ENCODE measurements at places on chromosomes 16 and 17. TPM values are rescaled to one million over a fixed set of nuclear protein-coding genes. Genes with fewer than 3 reads are reported as not detected.
A peak's percentile ranks its signal among the peaks of the same experiment; 100 is the strongest.

- no peaks in the 10 kb centered on the region for H3K4me1 ChIP-seq
- no peak for DNase-seq
- H3K4me3 ChIP-seq = no peak overlapping the region
- no peaks in the 10 kb centered on the region for H3K27me3 ChIP-seq
Observed at GRCh38 chr17:78935419-78936323, 10.5 kb upstream of the TIMP2 start.

GRCh38 chr17:81576621-81577277, 24.6 kb upstream of the FAAP100 start:
- H3K4me3 ChIP-seq = no peak overlapping the region
- DNase-seq = no peak
- H3K27ac ChIP-seq = no peak overlapping the region
- no peaks in the 10 kb centered on the region for H3K27me3 ChIP-seq
- H3K36me3 ChIP-seq = peaks cover 18% of the 10 kb centered on the region

DNA sequence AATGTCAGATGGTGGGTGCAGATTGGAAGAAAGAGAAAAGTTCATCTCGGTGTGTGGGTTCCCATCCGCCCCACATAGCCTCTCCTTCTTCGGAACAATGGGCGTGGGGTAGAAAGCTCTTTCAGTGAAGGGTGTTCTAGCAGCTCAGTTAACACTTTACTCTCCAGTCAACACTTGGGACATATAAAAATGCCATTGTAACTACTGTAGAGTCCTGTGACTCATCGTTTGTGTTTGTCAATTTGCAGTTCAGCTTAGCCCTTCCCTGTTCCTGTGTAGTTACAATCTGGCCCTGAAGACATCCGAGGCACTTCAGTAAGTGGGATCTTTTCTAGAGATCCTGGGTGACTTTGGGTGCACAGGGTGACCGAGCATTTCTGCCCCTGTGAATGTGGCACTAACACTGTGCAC, 11.5 kb upstream of the CLEC18C start:
- peaks cover 58% of the 10 kb centered on the region for H3K36me3 ChIP-seq
- H3K4me1 ChIP-seq = peaks cover 7% of the 10 kb centered on the region
- no peak overlapping the region for H3K27ac ChIP-seq
- no peak overlapping the region for H3K4me3 ChIP-seq
- DNase-seq = no peak
- H3K27me3 ChIP-seq = no peaks in the 10 kb centered on the region

DNA sequence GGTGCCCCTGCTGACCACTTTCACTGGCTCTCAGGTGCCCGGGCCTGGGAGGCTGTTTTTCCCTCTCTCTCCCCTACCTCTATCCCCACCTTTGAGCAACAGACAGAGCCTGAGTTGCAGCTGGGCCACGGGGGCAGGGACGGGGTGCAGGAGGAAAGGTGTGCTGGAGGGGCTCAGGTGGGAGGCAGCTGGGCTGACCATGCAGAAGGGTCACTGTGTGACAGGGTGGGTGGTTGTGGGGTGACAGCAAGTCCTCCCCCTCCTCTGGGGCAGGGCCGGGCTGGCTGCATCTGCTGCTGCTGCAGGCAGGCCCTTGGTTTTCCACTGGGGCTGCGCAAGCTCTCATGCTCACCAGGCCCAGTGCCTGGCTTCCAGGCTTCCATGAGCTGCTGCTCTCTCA, 6.6 kb downstream of the ZNF319 start:
- no peaks in the 10 kb centered on the region for H3K27me3 ChIP-seq
- H3K4me3 ChIP-seq = no peak overlapping the region
- no peak for DNase-seq
- H3K27ac ChIP-seq = no peak overlapping the region
- peaks cover 4% of the 10 kb centered on the region for H3K36me3 ChIP-seq

GRCh38 chr17:72613806-72614292, 478.6 kb downstream of the SLC39A11 start:
- peaks cover 14% of the 10 kb centered on the region for H3K27me3 ChIP-seq
- no peaks in the 10 kb centered on the region for H3K36me3 ChIP-seq
- no peak overlapping the region for H3K4me3 ChIP-seq
- DNase-seq = no peak
- H3K27ac ChIP-seq = no peak overlapping the region
- no peaks in the 10 kb centered on the region for H3K4me1 ChIP-seq

DNA sequence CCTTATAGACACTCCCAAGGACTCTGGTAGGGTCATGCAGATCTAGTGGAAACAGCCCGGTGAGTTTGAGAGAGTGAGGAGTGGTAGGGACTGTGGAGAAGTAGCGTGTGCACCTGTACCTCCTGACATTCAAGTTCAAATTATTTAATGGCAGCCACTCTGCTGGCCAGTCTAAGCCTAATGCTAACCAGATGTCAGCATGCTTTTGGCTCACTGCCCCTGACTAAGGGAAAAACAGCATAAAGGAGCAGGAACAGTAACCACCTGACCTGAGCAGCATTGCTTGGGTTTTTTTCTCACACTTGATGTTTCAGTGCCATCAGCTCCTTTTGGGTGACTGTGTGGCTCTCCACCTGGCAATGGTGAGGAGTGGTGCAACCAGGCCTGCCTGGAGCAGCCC, 23.8 kb upstream of the SLC12A3 start:
- H3K36me3 ChIP-seq = peaks cover 20% of the 10 kb centered on the region
- no peak for DNase-seq
- H3K27ac ChIP-seq = no peak overlapping the region
- H3K4me1 ChIP-seq = no peaks in the 10 kb centered on the region
- no peaks in the 10 kb centered on the region for H3K27me3 ChIP-seq
- H3K4me3 ChIP-seq = no peak overlapping the region

DNA sequence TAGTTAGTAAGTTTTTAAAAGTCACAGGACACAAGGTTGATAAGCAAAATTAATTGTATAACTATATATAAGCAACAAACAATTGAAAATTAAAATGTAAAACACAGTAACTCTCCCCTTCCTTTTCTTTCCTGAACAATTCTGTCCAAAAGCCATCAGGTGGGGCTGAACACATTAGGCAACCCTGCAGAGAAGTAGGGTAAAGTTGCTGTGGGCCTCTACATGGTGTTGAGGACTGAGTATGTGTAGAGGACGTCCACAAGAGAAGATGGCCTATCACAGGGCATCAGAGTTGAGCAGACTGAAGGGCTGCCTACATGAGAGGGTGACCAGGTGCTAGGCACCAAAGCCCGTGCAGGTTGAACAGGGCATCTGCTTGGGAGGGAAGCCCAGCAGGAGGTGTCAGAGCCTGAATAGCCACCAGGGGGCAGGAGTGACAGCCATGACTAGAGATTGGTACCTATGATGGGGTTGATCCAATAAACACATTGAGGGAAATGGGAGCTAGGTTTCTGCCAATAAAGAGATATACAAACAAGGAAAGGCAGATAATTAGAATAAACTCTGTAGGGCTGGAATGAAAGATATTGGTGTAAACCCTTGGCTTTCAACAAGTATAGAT, 415.1 kb downstream of the NPIPA8 start:
- no peak overlapping the region for H3K4me3 ChIP-seq
- H3K27ac ChIP-seq = peak overlapping the region; percentile 7
- H3K27me3 ChIP-seq = no peaks in the 10 kb centered on the region
- peak; percentile 52 for DNase-seq

DNA sequence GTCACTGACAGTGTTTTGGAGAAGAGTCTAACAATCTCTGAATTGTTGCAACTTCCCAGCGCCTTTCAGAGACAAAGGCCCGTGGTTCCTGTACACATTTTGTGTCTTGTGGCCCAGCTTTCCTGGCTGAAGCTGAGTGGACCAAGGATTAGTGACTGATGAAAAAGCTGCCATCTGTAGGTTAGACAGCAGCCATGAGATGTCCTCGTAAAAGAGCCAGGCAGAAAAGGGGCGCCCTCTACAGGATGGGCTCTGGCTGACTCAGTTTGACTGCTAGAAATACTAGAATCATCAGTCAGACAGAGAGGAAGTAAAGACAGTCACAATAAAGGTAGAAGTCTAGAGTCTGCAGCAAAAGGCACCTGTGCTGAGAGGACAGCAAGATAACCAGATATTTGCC, 26.5 kb upstream of the NF1 start:
- no peaks in the 10 kb centered on the region for H3K36me3 ChIP-seq
- H3K27ac ChIP-seq = no peak overlapping the region
- H3K4me3 ChIP-seq = no peak overlapping the region
- no peaks in the 10 kb centered on the region for H3K27me3 ChIP-seq

DNA sequence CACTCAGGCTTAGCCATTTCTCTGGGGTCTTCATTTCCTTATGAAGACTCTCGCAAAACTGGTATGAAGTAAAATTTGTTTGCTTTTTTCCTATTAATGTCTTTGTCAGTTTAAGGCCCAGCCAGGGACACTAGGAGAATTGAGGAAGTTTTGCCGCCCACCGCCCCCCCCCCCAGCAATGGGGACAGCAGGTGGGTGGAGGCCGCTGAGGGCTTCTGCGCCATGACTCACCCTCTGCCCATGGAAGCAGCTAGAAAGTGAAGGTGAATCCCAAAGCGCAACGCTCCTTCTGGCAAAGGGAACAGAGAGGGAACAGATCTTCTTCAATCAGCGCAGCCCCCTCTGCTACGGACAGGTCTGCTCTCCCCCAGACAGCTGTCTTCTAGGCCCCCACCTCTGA, 49.7 kb downstream of the MARF1 start:
- no peak overlapping the region for H3K4me3 ChIP-seq
- no peak for DNase-seq
- no peak overlapping the region for H3K27ac ChIP-seq
- no peaks in the 10 kb centered on the region for H3K27me3 ChIP-seq

DNA sequence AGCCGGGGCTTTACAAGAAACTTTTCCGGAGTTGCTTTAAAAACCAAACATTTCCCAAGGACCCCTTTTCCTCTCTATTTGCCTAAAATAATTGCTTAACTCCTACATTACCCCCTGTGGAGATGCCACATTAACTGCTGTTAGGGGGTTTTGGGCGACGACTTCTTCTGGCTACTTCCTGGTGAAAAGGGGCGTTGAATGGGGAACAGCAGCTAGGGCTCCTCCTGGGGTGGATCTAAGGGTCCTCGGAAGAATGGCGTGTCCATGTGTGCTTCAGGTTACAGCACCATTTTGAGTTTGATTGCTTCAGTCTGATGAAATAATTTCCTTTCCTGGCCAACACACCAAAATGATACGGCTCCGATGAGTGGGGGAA, 22.0 kb downstream of the ABCC1 start:
- DNase-seq = no peak
- H3K27ac ChIP-seq = no peak overlapping the region
- H3K36me3 ChIP-seq = no peaks in the 10 kb centered on the region

DNA sequence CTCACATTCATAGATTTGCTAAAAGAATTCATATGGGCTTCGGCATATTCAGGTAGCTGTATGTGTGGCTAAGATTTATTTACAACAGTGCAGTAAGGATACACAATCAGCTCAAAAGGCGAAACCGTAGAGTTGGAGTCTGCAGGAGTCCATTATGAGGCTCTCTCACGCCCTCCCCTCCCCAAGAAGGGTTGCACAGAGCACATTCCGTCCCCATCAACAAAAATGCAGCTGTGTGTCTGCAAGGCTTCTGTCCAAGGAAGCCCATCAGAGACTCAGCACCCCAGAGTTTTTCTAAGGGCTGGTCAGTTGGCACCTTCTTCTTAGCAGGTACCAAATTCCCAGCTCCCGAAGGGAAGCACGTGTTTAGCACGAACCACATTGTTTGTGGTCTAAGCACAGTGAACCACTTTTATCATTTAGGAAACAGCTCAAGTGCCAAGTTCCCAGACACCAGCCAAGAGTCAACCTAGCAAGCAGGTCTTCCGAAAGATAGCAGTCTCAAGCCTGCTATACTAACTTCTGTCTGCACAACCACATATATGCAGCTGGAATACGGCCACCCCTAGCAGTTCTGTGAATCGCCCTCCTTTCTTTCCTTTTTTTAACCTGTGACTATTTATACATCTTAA, 28.5 kb upstream of the MEAK7 start:
- no peaks in the 10 kb centered on the region for H3K4me1 ChIP-seq
- no peaks in the 10 kb centered on the region for H3K36me3 ChIP-seq
- H3K27me3 ChIP-seq = no peaks in the 10 kb centered on the region

GRCh38 chr16:386641-387156, 4.9 kb upstream of the PGAP6 start:
- no peak overlapping the region for H3K27ac ChIP-seq
- H3K4me1 ChIP-seq = peaks cover 7% of the 10 kb centered on the region
- no peaks in the 10 kb centered on the region for H3K27me3 ChIP-seq
- no peaks in the 10 kb centered on the region for H3K36me3 ChIP-seq
- H3K4me3 ChIP-seq = no peak overlapping the region

- H3K36me3 ChIP-seq = no peaks in the 10 kb centered on the region
- DNase-seq = no peak
- H3K4me1 ChIP-seq = no peaks in the 10 kb centered on the region
- H3K27me3 ChIP-seq = no peaks in the 10 kb centered on the region
- no peak overlapping the region for H3K4me3 ChIP-seq
Observed at GRCh38 chr16:74083541-74083940, 213.1 kb upstream of the PSMD7 start.

DNA sequence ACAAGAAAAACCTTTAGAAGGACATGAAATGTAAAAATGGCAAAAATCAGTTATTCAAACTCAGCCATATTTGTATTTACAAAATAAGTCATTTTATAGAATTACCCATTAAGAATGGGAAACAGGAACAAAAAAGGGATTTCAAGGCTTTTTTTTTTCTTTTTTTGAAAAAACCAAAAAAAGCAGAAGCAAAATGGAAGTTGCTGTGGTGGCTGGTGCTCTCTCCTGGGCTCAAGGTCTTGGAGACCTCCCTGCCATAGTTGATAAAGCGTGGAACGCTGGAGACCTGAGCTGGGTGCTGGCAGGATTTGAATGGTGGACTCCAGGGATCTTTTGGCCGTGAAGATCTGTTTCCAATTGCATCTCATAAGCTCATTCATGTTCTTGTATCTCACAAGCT, 3.1 kb downstream of the PLCG2 start:
- peaks cover 4% of the 10 kb centered on the region for H3K4me1 ChIP-seq
- no peaks in the 10 kb centered on the region for H3K27me3 ChIP-seq
- no peaks in the 10 kb centered on the region for H3K36me3 ChIP-seq

DNA sequence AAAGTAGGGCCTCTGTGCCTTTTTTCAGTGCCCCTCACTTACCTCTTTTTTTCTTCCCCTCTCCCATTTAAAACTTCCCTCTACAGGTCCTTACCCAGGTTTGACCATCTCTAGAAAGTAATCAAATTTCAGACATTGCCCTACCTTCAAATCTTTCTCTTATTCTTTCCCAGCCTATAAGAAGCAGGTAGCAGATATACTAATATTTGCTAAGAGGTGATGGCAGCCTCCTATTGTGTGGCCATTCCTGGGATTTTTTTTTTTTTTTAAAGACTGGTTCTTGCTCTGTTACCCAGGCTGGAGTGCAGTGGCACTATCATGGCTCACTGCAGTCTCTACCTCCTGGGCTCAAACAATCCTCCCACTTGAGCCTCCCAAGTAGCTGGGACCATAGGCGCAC, 111.1 kb upstream of the HAS3 start:
- H3K27ac ChIP-seq = peak overlapping the region; percentile 28
- H3K4me1 ChIP-seq = peaks cover 7% of the 10 kb centered on the region
- no peaks in the 10 kb centered on the region for H3K27me3 ChIP-seq
- no peak overlapping the region for H3K4me3 ChIP-seq

The ICAM2 gene
- total RNA-seq = 17.5 TPM

The METTL26 gene
- total RNA-seq = 26.3 TPM

The NEUROD2 gene
- total RNA-seq = not detected

The TANGO6 gene
- 11.3 TPM for total RNA-seq

The FBXO31 gene
- total RNA-seq = 14.3 TPM

The CNTD1 gene
- not detected for total RNA-seq

The FAM222B gene
- total RNA-seq = 2.8 TPM

The SPNS1 gene
- 19.1 TPM for total RNA-seq

The CES4A gene
- 1.6 TPM for total RNA-seq

The ACLY gene
- total RNA-seq = 133 TPM

The HSPB9 gene
- 0.42 TPM for total RNA-seq

The SLC2A4 gene
- total RNA-seq = 10.6 TPM

All from liver (tissue), 10 donors.